ENCODE measurements at places on chromosomes 2 and 18.

GRCh38 chr2:84947010-84947593, 23.9 kb upstream of the KCMF1 start:
- DNase-seq: no peak

DNA sequence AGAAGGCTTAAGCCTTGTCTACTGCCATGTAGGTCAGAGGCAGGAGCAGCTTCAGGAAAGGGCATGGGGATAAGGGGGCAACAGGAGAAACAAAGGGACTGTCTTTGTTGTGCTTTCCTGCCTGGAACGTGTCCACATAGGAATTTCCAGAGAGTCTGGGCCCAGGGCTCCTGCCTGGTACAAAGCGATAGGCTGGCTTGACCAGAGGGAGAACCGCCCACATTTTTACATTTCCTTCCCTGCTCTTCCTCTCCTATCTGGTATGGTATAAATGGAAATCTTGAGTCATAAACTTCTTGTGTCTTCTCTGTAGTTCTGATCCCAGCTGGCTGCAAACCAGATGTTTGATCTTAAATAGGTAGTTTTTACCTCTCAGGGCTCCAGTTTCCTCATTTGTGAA, 414.8 kb downstream of the HRH4 start:
- DNase-seq: no peak

GRCh38 chr2:109028277-109028676, 39.3 kb upstream of the EDAR start:
- DNase-seq: no peak

DNA sequence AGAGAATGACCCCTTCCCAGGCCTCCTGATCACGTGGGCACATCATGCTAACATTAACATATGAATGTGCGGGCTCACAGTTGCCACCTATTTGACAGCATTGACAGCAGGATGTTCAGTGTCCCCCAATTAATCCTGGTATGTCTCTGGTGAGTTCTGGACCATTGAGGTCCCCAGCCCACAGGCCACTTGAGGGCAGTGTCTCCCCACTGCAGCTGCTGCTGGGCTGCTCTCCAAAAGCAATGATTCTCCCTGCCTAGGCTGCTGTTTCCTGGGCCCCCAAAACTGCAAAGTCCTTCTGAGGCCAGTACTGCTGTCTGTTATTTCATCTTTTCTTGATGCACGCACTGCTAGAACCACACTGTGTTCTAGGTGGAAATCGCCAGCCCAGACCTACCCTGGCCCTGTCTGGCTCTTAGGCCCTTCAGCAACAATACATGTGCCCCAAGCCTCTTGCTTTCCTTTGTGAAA, 52.7 kb upstream of the MAPK4 start:
- peak; percentile 7 for DNase-seq

DNA sequence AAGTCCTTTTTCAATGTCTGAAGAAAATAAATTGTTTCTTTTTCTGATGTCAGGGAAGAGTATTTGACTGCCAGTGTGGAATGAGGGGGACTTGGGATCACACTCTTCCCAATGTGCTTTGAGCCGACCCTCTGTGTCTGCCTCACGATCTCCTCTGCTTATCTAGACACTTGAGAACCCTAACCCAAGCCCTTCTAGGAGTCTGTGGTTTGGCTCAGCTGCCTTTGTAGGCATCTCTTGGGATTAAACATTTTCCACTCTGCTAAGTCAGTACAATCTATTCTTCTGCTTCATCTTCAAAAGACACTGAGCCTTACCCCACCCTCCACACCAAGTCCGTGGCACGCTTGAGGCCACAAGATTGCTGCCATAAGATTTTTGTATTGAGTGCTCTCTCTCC, 19.4 kb downstream of the FAM110C start:
- DNase-seq: no peak

DNA sequence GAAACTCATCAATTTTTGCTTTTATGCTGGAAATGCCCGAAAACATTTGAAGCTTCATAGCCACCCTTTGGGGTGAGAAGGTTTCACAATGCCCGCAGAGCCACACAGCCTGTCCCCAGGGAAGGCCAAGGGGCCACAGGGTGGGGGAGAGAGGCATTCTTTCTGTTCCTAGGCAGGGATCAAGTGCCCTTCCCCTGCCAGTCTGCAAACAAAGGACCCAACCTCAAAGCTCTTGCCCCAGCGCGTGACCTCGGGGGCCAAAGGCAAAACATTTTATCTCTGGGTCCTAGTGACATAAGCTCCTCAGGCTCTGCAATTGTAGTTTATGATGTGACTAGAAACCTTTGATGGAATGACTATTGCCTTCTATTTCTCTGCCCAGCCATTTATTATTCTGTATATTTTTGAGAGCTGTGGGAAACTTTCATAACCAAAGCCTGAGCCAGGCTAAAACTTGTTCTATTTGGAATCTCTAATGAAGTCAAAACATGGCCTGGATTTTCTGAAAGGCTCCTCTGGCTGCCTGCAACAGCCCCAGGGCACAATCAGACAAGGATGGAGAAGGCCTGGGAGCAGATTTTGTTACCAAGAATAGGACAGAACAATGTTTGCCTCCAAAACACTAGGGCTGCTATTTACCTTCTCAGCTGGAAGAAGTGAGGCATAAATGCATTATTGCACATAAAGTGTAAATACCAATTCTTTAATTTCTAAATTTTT, 137.2 kb upstream of the KCTD1 start:
- no peak for DNase-seq

- DNase-seq: no peak
These were observed 130.4 kb upstream of the IL1R2 start for GRCh38 chr2:101861382-101861781.

GRCh38 chr2:65064728-65065552, 8.7 kb downstream of the CEP68 start:
- peak; percentile 96 for DNase-seq

DNA sequence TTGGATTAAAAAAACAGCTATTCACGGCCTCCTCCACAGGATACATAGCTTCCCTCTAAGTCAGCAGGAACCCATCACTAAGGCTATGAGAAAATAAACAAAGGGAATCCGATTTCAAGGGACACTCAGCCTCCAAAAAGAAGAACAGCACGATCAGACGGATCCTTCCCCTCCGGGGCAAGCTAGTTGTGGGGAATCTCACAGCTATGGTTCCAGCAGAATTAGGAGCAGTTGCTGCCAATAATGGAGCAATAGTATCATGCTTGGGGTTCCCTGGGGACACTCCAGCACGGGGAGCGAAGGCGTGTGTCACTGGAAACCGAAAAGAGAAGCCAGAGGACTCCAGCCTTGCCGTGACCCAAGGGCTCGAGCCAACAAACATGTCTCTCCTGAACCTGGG, 163.1 kb downstream of the TTC32 start:
- no peak for DNase-seq

GRCh38 chr2:238744951-238745350, 102.9 kb upstream of the TWIST2 start:
- DNase-seq: no peak

DNA sequence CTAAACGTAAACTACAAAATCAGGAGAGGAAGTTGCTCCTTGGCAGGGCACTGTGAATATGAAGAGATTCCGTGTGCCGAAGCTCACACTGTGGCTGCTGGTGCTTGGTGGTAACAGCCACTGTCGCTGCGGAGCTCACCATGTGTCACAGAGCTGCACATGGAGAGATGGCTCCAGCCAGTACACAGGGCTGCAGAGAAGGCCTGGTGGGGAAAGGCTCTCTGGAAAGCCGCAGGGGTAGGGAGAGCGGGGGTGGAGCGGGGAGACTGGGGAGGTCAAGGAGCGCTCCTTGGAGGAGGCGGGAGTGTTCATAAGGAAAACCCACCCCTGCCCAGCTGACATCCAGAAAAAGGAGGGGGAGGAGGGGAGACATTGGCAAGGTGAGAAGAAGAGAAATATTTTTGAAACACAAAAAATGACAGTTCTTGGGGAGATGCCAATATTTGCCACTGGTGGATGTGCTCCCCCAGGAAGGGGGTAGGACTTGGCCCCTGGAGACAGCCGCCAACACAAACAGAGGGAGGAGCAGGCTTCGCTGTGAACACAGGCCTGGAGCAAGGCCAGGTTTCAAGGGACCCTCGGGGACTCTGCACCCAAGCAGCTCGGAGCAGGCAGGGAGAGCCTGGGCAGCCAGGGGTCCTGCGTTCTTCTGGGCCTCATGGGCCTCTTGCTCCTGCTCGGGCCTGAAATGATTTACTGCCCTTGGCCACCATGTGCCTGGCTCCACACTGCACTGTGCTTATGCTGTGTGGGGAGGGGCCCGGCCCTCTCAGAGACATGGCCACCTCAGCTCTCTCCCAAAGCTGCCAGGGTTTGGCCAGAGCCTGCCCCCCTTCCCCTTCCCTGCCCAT, 102.6 kb upstream of the GLI2 start:
- DNase-seq: peak; percentile 25

DNA sequence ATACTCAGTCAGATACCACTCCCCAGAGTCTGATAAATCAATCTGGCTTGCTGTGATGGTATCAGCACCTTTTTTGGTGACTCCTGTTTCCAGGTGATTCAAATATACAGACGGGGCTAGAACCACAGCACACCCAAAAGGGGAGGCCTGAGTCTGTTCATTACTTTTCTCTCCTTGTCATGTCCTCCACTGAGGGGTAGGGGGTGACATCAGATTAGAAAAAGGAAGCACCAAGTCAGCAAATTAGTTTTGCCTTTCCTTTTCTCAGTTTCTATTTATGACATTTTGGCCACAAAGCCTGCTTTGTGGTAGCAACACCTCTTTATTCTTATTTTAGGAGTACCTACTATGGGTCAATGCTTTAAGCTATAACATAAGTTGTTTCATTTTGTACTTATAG, 127.4 kb downstream of the CCDC102B start:
- no peak for DNase-seq

DNA sequence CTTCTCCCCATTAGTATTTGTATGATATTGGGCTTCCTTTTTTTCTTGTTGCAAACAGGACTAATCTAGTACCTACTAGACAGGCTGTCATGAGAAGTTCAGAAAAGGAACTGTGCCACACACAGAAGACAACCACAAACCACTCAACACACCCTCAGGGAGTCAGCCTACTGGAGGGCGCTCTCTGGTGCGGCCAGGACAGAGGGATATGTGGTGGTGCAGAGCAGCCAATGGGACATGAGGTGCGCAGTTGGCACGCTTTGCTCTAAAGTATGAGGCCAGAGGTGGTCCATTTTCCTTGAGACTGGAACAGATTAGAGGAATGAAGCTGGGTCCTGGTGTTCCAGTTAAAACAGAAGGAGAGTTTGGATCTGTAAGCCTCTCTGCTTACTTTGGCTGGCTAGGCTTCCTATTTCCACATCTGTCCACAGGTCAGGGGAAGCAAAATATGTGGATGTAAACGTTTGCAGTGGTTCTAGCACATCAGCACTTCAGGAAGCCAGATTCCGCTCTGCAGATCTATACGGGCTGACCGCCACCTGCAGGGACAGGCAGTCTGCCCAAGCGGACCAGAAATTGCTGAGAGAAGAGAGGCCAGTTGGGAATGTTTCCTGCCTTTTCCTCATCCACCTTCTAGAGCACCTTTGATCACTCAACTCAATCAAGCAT, 114.1 kb downstream of the GFPT1 start:
- no peak for DNase-seq

DNA sequence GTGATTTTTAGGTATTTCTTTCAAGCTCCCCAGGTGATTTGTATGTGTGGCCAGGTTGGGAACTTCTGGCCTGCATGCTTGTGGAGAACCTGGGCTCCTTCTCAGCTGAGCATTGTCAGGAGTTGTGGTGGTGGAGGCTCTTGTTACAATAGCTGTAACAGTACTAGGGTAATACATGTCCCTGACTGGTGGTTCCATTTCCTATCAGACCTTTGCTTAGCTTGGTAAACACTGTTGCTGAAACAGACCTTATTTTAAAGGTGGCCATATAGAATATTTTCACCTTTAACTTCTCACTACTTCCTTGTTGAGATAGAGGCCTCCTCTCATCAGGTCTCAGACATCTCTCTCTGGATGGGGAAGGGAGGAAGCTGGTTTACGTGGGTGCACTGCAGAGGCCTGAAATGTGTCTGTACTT, 79.2 kb downstream of the SETBP1 start:
- DNase-seq: no peak

DNA sequence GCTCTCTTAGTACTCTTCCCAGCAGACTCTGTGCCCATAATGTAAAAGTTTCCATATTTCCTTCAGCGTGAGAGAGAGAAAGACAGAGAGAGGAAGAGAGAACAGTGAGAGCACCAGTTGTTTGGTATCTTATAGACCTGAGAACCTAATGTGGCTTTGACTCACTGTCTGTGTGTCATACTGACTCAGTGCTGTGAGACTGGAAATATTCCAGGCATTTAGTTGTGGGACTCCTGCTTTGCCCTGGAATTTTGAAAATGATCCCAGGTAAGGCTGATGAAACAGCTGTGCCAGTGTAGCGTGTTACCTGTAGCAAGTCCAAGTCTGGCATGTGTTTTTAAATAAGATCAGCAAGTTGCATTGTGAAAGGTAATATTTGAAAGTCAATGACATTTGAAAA, 87.9 kb upstream of the KCNH7 start:
- no peak for DNase-seq

DNA sequence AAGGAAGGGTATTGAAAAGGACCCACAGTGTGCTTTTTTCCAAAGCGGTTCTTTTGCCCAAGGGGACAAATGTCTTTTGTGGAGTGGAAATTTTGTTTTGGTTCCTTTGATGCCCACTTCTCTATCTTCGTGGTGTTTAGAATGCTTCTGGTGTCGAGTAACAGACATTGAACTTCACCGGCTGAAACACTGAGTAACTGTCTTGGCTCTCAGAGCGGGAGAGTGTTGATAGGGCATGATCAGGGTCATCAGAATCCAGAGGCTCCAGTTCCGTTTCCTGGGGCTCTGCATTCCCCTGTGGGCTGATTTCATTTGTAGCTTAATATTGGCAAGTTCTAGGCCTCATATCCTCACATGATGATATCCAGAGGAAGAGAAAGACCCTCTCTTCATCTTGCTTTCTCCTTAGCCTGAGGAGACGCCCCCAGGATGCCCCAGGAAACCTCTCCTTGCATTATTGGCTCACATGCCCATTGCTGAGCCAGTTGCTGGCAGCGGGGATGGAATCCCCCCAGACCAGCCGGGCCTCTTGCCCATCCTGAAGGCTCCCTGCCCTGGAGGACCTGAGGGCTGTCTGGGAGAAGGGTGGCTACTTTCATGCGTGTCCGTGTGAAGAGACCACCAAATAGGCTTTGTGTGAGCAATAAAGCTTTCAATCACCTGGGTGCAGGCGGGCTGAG, 27.9 kb upstream of the AGFG1 start:
- no peak for DNase-seq

Measured in NCI-H2171 (cell line).